ENCODE measurements at places on chromosomes 12 and 14.

- no peak for DNase-seq
These were observed 137.0 kb upstream of the MAX start for GRCh38 chr14:65239143-65239937.

DNA sequence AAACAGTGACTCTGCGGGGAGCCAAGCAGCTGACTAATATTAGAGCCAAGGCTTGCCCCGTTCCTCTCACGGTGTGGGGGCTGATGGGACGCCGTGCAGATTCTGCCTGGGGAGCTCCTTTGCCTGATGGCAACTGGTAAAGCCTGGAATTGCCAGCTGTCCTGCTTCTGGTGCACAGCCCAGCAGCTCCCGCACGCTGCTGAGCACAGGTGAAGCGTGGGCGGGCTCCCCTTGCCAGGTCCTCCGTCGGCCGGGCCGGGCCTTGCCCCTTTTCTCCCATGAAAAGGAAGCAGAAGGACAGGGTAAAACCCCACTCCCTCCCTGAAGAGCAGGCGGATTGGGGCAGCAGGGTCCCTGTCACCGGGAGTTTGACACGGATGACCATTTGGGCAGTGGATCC lies 79.0 kb downstream of the WDR20 start:
- DNase-seq = no peak

GRCh38 chr12:42090899-42091298 lies 53.8 kb downstream of the GXYLT1 start:
- DNase-seq = no peak

- DNase-seq = no peak
These were observed 11.2 kb downstream of the ARG2 start for GRCh38 chr14:67630938-67631337.

- no peak for DNase-seq
These were observed 174.7 kb downstream of the SSPN start for GRCh38 chr12:26370098-26370497.

- DNase-seq = no peak
These were observed 354.5 kb upstream of the FOXG1 start for GRCh38 chr14:28412077-28412476.

DNA sequence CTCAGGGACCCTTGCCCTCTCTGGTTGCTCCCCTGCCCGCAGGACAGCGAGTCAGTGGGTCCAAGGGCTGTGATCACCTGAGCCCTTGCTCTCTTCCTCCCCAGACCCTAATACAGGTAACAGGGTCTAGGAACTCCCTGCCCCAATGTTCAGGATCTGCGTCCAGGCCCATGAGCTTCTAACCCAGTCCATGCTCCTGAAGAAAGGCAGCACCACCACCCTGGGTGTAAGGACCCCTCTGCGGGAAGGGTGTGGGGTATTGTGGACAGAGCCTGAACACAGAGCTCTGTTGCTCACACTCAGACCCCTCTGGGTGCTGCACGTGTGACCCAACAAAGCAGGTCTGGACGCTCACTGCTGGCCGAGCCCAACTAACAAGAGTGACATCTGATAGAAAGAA lies 18.3 kb downstream of the GLRX5 start:
- DNase-seq = no peak

DNA sequence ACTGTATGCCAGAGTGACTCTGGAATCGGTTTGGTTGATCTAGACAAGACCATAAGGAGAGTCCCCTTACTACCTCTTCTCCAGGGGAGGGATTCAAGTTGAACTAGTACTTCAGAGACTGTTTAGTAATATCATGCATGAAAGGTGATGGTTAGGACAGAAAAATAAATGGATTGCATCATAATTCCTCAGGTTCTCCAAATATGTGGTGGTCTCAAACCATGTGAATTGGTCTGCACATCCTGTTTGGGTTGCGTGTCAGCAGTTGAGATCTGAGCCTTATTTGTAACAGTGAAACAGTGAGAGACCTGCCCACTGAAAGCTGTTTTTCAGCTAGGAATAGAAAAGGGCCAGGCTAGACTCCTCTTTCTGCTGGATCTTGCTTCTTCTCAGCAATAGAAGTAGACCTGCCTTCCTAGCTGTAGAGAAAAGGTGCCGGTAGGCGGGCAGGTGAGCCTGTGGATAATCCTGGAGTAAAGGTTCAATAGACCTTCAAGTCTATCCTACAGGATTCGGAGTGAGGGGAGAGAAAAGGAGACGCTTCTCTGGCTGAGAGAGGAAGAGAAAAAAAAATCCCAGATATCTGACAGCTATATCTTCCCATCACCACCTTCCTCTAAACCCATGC lies 258.5 kb upstream of the E2F7 start:
- no peak for DNase-seq

GRCh38 chr12:1978078-1978862 lies 26.0 kb downstream of the DCP1B start:
- DNase-seq = no peak

DNA sequence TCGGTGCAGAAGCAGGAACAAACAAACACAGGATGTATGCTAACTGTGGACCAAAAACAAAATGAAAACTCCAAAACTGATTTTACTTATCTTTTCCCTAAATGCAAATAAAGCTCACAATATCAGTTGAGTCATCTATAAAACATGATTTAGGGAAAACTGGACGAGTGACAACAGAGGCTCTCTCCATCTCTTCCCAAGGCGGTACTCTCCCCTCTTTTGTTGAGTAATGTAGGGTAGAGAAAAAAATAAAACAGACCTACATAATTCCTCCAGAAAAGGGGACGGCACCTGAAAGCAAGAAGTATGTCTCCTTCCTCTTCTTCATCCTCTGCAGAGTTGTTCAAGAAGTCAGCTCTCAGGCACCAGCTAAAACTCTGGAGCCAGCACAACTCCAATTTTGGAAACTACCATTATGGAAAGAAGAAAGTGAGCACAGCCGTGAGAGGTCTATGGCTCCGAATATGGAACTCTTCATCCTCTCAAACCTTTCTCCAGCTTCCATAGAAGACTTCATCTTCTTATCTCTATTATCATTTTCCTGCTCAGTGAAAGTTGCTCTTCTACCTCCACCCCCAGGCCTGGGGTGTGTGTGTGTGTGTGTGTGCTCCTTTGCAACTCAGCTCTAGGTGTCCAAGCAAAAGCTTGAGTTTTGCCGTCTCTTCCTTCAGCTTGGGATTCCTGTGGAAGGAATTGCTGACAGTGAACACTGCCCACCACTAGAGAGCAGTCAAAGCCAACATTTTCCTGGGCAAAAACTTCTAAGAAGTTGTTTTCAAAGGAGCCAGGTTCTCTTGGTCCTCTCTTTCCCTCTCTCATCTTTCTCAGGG lies 155.4 kb downstream of the DIO2 start:
- no peak for DNase-seq

- no peak for DNase-seq
These were observed 8.4 kb upstream of the SALL2 start for GRCh38 chr14:21534576-21534975.

- no peak for DNase-seq
These were observed 4.9 kb upstream of the EXOC3L4 start for GRCh38 chr14:103089386-103090335.

DNA sequence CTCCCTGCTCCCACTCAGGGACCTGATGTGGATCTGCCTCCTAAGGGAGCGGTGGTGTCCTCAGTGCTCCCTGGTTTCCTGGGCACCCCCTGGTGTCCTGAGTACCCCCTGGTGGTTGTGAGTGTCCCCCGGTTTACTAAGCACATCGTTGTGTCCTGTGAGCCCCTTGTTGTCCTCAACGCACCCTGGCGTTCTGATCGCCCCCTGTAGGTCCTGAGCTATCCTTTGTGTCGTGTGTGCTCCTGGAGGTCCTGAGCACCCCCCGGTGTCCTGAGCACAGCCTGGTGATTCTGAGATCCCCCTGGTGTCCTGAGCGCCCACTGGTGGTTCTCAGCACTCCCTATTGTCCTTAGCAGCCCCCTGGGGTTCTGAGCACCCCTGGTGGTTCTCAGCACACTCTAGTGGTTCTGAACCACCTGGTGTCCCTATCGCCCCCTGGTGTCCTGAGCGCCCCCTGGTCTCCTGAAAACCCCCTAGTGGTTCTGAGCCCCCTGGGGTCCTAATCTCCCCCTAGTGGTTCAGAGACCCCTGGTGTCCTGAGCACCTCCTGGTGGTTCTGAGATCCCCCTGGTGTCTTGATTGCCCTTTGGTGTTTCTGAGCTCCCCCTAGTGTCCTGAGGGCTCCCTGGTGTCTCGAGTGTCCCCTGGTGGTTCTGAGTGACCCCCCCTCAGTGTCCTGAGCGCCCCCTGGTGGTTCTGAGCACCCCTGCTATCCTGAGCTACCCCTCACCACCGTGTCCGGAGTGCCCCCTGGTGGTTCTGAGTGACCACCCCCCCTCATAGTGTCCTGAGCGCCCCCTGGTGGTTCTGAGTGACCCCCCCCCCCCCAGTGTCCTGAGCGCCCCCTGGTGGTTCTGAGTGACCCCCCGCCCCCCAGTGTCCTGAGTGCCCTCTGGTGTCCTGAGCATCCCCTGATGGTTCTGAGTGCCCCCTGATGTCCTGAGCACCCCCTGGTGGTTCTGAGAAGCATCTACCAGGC lies 615.1 kb downstream of the TMEM121 start:
- DNase-seq = no peak

GRCh38 chr14:94897561-94897960 lies 127.6 kb upstream of the GSC start:
- DNase-seq = no peak

DNA sequence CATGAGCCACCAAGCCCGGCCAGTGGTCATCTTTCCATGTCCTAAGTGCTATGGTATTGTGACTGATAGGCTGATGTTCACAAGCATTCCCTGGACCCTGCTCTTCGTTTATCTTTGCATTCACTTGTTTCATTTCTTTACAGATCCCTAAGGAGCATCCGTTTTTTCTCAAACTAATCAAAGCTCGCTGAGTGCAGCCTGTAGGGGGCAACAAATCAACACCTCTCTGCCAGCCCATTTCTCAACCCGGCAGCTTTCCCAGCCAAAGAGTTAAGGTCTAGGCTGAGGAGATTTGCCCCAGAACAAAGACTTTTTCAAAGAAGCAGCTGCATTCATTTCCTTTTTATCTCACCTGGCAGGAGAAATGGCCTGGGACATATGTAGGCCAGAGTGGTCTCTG lies 12.1 kb downstream of the SIRT4 start:
- no peak for DNase-seq

GRCh38 chr14:90281261-90281660 lies 24.9 kb downstream of the PSMC1 start:
- no peak for DNase-seq

GRCh38 chr12:50276912-50277671 lies 6.2 kb downstream of the LIMA1 start:
- no peak for DNase-seq

DNA sequence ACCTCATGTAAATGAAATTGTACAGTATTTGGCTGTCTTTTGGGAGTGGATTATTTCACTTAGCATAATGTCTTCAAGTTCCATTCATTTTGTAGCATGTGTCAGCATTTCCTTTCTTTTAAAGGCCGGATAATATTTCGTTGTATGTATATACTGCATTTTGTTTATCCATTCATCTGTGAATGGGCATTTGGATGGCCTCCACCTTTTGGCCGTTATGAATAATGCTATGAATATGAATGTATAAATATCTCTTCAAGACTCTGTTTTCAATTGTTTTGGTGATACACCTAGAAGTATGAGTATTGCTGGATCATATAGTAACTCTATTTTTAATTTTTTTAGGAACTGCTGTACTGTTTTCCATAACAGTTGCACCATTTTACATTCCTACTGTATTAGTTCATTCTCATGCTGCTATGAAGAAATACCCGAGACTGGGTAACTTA lies 164.9 kb downstream of the DYRK2 start:
- no peak for DNase-seq

- DNase-seq = no peak
These were observed 108.0 kb downstream of the FIGNL2 start for GRCh38 chr12:51740536-51740935.

- no peak for DNase-seq
These were observed 647 bp downstream of the LGMN start for GRCh38 chr14:92747701-92748258.

GRCh38 chr12:49547090-49547690 lies 8.4 kb downstream of the KCNH3 start:
- no peak for DNase-seq

DNA sequence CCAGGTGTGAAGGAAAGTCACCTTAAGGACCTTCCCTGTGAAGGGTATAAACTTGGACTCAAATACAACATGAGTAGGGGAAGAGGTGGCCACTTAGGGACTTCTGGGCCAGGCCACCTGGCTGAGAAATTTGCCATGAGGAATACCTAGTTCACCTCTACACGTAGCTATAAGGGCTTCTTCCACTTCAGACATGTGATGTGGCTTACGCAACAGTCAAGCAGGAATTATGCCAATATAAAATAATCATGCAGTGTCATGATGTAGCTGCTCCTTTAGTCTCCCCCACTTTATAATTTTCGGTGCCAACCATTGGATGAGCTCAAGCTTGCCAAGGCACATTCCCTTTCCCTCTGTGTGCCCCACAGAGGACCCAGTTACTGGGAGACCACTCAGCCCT lies 166.6 kb upstream of the BCL2L14 start:
- DNase-seq = no peak

DNA sequence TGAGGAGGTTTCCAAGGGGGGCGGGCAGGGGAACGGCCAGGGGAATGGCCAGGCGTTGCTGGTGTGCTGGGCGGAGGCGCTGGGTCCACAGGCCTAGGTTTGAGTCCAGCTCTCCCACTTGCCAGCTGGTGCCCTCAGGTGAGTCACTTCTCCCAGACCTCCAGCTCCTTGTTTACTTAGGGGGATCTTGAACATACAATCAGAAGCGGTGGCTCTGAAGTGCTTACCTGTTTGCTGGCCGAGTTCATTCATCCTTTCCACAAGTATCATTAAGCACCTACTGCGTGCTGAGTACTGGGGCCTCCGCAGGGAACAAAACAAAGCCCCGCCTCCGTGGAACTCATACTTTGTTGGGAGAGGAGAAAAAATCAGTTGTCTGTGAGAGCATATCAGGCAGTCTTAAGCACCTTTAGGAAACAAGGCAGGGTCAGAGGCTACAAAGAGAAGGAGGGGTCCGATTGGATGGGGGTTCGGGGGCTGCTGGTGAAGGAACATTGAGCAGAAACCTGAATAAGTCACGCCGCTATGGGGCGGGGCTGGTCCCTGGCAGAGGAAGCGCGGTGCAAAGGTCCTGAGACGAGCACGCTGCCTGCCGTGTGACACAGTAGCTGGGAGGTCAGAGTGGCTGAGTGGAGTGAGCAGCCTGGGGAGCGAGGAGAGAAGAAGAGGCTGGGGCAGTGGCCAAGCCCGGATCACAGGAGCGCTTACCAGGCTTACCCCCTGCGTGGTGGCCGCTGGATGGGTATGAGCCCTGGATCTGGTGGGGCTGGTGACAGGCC lies 15.1 kb downstream of the MVK start:
- DNase-seq = no peak

DNA sequence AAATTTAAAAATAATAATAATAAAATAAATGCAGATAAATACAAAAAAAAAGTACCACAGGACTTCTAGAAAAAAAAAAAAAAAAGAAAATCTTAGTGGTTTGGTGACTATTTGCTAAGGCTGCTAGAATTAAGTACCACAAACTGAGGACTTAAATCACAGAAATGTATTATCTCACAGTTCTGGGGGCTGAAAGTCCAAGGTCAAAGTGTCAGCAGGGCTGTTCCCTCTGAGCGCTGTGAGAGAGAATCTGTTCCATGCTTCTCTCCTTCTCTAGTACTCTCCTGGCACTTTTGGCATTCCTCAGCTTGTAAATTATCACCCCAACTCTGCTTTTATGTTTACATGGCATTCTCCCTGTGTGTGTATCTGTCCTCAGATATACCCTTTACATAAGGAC lies 101.2 kb downstream of the IPO8 start:
- no peak for DNase-seq

All from stimulated activated CD8-positive, alpha-beta memory T cell treated with anti-CD3 and anti-CD28 coated beads, Interleukin-15, amount 100 ng/mL, for 1 hour (primary cell).